ENCODE measurements at places on chromosomes 11 and 22. TPM values are rescaled to one million over a fixed set of nuclear protein-coding genes. Genes with fewer than 3 reads are reported as not detected.

GRCh38 chr11:36605221-36606216 lies 7.5 kb upstream of the RAG2 start:
- DNase-seq: no peak

- no peak for DNase-seq
Measured at GRCh38 chr11:57303280-57303989, 21.3 kb downstream of the TNKS1BP1 start.

DNA sequence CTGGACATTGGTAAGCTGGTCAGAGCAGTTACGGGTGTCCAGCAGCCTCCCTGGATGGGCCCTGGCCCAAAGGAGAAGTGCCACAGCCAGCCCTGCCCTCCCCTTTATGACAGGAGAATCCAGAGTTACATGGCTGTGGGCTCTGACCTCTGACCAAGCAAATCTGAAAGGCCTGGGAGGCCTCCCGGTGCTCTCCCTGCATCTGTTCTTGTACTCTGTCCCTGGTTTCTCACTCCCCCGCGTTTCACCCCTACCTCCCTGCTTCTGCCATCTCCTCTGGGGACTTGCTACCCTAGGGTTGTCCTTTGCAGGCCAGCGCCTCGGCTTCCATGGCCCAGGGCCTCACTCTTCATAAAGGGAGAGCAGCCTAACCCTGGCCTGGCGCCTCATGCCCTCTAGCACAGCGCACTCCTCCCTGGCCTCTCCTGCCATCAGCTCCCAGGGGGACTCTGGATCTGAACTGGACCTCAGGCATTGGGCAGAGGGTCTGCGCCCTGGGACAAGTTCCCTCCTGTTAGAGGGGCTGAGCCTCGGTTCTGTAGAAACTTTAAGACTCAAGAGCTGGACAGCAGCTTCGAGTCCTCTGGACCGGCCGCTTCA lies 10.7 kb downstream of the PICK1 start:
- no peak for DNase-seq

- DNase-seq: peak; percentile 80
Measured at GRCh38 chr22:36197065-36197440, 4.6 kb downstream of the APOL4 start.

GRCh38 chr11:12274056-12274455 lies 103.3 kb upstream of the PARVA start:
- no peak for DNase-seq

- no peak for DNase-seq
Measured at GRCh38 chr11:20010156-20010850, 150.0 kb downstream of the DBX1 start.

GRCh38 chr11:128318856-128319474 lies 268.4 kb downstream of the ETS1 start:
- no peak for DNase-seq

DNA sequence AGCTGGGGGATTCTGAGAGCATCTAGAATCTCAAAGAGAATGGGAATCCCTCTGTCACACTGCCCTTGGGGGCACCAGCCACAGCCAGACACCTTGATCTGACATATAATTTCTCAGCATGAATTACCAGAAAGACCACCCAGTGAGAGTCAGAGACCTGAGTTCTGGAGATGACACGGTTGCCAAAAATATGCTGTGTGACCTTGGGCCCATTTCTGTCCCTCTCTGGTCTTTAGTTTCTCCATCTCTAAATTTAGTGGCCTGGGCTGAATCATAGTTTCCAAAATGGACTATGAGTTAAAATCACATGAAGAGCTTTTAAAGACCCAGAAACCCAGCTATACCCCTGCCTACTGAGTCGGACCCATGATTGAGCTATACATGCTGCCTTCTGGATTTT lies 15.9 kb downstream of the SEZ6L start:
- no peak for DNase-seq

DNA sequence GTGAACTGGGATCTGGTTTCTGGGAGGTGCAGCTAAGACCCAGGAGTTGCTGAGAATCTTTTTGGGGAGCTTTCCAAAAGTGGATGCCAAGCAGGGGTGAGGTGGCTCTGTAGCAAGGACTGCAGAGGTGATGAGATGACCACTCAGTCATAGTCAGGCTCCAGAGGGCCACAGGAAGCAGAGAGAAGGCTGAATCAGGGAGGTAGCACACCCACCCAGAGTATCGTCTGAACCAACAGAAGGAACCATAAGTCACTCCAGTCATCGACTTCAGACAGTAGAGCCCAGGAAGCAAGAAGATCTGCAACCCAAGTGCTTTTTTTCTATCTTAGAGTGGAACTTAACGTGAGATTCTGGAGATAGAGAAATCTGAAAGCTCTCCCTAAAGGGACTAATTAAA lies 335.7 kb upstream of the MPPED2 start:
- no peak for DNase-seq

GRCh38 chr22:38755911-38756532 lies at the start of gene SUN2:
SUN2 (minus strand) TSS chr22:38755998; CDS start chr22:38752628, 3,370 bp downstream.
- peak; percentile 82 for DNase-seq

DNA sequence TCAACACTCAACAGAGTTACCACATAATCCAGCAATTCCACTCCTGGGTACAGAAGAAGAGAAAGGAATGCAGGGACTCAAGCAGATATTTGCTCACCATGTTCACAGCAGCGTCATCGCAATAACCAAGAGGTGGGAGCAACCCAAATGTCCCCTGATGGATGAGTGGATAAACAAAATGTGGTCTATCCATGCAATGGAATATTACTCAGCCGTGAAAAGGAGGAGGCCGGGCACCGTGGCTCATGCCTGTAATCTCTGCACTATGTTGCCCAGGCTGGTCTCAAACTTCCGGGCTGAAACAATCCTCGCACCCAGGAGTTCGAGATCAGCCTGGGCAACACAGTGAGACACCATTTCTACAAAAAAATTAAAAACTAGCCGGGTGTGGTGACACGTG lies 131.7 kb downstream of the CTTN start:
- DNase-seq: no peak

DNA sequence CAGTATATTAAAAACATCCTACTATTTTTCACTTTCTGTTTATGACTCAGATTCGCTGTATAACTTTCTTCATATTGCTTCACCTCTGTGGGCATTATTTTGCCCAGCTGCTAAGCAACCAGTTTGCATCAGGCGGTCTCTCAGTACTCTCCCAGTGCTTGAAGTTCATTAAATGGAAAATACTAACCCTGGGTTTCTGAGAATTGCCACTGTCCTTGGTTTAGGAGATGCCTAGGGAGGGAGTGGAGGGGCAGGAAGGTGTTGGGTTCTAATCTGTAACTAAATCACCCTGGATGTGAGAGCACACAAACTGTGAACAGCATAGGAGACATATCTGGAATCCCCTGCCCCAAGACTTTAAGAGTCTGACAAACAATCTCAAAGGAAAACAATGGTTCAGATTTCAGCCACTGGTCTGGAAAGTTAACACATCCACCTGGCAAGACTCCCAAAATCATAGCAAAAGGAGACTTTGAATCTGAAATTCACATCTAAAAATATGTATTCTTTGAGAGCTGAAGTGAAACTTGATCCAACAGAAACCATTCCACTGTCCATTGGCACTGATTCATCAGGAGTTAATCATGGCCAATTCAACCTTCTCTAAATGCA lies 540.0 kb downstream of the SOX6 start:
- DNase-seq: peak; percentile 96

Gene WNT11
- total RNA-seq: 0.51 TPM

Gene TOMT
- total RNA-seq: not detected

Gene ARHGAP8
- 0.17 TPM for total RNA-seq

Gene PLAAT3
- 32.1 TPM for total RNA-seq

Data from fibroblast of lung (primary cell).